ENCODE measurements at places on chromosomes 16 and 17.
A peak's percentile ranks its signal among the peaks of the same experiment; 100 is the strongest.

DNA sequence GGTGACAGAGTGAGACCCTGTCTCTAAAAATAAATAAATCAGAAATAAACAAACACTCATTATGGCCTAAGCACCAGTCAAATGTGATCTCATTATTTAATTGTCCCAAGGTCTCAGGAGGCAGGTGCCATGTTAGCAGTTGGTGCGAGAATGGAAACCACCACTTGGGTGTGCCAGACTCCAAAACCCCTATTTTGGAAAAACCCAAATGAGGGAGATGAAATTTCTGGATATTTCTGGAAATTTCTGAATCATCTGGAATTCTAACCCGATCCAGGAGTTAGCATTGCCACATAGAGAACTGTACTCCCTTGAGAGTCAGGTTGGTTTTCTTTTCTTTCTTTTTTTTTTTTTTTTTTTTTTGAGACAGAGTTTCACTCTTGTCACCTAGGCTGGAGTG, 264.0 kb downstream of the XYLT1 start:
- no peak for DNase-seq

GRCh38 chr17:73933871-73934270, 269.6 kb upstream of the RPL38 start:
- DNase-seq, result no peak

DNA sequence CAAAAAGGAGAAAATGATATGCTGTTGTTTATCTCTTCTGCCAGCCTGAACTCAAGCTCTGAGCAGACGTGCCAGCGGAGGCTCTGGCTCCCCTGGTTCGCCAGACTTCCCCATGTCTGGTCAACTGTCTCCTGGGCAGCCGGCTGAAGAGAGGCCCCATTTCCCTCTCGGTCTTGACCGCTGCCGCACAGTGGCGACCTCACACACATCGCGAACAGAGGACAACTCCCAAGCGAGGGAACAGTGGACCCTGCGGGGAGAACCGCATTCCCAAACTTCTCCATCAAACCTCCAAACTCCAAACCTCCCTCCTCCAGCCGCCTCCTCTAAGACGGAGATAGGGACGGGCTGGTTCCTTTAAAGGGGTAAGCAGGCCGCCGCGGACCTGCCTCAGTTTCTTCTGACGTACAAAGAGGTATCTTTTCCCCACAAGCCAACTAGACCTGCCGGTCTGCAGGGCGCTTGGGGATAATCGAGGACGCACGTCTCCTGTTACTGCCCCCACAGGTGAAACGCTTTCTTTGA, 24.9 kb upstream of the RFFL start:
- peak; percentile 28 for DNase-seq

- DNase-seq, result no peak
Measured at GRCh38 chr17:82548681-82549303, 29.3 kb downstream of the FOXK2 start.

- DNase-seq, result no peak
Measured at GRCh38 chr16:66562409-66562808, 3.8 kb upstream of the CMTM1 start.

- DNase-seq, result no peak
Measured at GRCh38 chr17:62643496-62643895, 16.0 kb downstream of the MRC2 start.

DNA sequence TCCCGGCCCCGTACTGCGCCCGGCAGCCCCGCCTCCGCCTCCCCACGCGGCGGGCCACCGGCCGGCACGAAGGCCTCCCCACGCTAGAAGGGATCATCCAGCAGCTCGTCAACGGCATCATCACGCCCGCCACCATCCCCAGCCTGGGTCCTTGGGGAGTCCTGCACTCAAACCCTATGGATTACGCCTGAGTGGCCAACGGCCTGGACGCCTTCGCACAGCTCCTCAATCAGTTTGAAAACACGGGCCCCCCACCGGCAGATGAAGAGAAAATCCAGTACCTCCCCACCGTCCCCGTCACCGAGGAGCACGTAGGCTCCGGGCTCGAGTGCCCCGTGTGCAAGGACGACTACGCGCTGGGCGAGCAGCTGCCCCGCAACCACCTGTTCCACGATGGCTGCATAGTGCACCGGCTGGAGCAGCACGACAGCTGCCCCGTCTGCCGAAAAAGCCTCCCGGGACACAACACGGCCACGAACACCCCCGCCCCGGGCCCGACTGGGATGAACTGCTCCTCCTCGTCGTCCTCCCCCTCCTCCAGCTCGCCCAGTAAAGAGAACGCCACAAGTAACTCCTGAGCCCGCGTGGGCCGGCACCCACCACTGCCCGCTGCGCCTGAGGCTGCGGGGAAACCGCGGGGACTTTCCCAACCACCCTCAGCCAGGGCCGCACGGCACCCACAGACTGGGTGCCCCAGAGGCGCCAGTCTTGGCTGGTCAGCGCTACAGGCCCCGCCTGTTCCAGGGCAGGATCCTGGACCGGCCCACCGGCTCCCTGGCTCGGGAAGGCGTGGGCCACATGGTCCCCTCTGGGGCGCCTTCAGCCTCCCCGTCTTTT, 39.0 kb upstream of the AKAP1 start:
- no peak for DNase-seq

DNA sequence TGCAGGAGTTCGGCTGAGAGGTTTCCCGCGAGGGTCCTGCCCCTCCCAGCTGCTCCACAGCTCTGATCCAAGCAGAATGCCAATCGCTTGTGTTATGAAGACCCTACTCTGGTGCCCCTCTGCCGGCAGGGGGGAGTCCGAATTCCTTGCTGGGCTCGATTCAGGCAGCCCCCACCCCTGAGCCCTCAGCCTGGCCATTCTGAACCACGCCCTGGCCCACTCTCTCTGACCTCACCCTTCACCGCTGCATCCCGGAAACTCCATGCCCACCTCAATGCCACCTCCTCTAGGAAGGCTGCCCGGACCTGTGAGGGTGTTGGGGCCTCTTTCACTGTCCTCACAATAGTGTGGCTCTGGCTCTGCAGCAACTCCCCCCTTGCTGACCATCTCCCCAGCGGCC, 7.9 kb upstream of the UBE2I start:
- no peak for DNase-seq

- DNase-seq, result no peak
Measured at GRCh38 chr17:19551165-19551564, 17.5 kb downstream of the SLC47A1 start.

GRCh38 chr17:14621826-14622614, 321.1 kb downstream of the HS3ST3B1 start:
- DNase-seq, result no peak

DNA sequence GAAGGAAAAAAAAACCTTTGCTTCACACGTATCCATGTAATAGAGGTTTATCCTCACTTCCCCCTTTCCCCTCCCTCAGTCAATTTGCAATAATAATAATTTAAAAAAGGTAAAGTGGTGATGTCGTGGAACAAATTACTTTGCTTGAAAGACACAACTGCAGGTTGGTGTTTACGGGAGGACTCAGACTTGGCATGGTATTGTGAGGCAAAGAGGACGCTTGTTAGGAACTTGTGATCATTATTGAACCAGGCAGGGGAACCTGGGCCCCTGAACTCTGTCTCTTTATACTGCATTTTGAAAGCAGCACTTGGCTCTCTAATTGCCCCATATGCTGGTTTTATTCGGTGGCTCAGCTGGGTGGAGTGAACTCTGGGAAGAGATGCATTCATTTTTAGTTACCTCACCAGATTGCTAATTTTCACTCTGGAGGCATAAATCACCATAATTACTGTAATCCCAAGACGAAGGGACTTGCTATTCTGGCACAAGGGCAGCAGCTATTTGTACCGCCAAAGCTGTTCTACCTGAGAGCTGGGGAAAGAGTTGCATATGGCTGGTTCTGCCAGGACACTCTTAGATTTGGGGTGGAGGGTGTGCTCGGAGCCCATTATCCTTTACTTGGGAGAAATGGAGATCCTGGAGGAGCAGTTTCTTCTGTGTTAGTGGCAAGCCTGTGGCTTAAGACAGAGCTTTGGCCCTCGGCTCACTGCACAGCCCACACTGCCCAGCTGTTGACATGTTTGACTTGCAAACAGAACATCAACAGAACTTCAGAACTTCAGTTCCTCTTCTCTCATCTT, 5.7 kb upstream of the DHX8 start:
- no peak for DNase-seq

- no peak for DNase-seq
Measured at GRCh38 chr16:21986692-21987246, 14.1 kb downstream of the PDZD9 start.

DNA sequence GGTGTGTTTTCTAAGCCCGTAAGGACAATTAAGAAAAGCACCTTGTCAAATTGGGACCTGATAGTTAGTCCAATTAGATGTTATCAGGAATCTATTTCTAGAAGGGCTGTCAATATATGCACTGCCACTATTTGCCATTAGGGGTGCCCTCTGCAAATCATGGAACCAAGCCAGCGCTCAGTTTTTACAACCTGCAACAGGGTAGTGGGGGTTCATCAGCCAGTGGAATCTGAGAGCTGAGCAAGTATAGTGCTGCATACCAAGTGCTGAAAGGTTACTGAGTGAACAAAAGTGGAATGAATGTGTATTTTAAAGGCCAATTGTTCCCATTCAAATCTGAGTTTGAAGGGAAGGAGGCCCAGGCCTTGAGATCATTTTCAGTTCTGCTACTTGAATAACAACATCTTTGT, 10.4 kb downstream of the PRR11 start:
- DNase-seq, result peak; percentile 28

GRCh38 chr16:10663744-10664143, 31.0 kb downstream of the TEKT5 start:
- DNase-seq, result no peak

GRCh38 chr17:31373150-31374093, 18.1 kb upstream of the RAB11FIP4 start:
- DNase-seq, result peak; percentile 74

DNA sequence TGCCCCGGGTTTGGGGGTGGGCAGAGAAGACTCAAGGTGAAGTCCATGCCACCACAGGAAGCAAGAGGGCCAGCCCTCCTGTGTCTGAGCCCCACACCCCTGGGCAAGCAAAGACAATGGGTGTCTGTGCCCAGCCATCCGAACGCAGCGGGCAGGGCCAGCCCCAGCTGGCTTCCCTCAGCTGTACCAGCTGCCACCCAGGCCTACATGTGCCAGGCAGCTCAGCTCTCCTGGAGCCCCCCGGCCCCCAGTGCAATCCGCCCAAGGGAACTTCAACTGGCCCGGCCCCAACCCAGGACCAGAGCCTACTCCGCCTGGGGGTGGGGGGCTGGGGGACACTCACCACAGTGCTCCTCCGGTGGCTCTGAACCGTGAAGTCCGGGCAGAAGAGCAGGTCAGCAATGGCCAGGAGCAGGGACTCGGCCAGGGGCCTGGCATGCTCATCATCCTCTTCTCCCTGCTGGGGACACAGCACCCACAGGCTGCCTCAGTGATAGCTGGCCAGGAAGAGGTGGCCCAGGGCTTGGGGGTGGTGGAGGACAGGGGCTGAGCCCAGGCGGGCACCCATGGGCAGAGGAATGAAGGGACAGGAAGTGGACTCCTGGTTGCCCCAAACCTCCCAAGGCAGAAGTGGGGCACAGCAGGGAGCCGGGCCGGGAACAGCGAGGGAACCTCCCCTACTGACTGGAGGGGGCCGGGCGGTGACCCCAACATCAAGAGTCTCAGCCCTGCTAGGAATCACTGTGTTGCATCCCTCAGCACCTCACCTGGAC, 9.8 kb downstream of the HID1 start:
- no peak for DNase-seq

DNA sequence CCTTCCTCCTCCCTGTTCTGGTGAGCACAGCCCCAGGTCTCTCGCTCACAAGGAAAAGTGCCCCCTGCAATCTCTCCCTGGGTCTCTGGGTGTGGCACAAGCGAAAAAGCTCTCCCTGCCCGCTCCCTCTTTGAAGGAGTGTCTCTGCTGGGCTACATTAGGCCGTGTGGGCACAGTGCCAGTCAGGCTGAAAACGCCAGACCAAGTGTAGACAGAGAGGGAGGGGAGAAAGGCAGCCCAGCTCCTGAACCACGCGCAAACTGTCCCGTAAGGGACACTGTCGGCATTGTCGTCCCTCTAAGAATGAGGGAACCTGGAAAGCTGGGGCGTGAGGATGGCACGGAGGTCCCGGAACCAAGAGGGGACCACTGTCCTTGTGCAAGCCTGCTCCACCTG, 3.9 kb downstream of the SMIM5 start:
- DNase-seq, result no peak

DNA sequence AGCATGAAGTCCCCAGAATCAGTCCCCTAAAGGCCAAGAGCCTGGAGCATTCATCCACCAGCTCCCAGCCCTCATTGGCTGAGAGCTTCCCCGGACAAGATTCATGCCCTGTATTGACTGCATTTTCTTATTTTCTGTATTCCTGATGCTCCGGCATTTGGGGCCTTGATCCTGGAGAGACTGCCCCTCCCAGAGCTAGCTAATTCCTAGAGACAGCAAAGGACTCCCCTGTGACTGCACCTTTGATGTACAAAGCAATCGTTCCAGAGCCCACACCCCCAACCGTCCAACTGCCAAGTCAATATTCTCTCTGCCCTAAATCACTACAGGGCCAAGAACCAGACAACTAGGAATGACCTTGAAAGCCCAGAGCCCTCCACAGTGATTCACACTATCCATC, 93.4 kb upstream of the CDH5 start:
- DNase-seq, result no peak

DNA sequence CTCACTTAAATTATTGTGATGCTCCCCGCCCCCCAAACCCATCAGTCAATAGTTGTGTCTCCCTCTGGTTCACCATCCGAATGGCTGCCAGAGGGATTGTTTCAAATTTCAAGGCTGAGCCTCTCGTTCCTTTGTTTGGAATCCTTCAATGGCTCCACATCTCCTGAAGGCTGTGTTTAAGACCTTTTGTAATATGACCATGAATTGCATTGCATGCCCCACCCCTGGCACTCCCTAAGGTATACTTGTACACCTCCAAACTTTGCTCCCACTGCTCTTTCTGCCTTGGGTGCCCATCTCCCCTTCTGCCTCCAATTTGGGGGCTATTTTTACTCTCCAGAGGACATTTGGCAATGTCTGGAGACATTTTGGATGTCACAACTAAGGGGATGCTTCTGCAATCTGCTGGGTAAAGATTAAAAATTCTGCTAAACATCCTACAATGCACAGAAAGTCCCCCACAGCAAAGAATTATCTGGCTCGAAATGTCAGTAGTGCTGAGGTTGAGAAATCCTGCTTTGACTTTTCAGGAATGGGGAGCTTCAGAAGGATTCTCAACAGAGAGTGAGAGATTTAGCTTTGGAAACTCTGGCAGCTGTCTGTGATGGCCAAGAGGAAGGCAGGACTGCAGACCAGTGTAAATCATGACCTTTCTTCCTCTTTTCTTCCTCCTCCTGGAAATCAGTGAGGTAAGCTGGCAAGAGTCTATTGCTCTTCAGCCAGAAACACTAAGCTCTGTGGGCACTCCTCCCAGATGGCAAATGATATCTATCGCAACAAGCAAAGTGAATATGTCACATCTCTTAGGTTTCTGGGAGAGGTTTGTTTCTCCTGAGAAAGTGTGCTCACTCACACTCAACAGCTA, 8.7 kb upstream of the IL4R start:
- DNase-seq, result no peak

- DNase-seq, result no peak
Measured at GRCh38 chr17:57899822-57900221, 50.0 kb upstream of the MRPS23 start.

GRCh38 chr16:11416228-11417001, 71.2 kb downstream of the RMI2 start:
- DNase-seq, result no peak

Measured in MM.1S (cell line).